ENCODE measurements at places on chromosomes 7 and 10.

DNA sequence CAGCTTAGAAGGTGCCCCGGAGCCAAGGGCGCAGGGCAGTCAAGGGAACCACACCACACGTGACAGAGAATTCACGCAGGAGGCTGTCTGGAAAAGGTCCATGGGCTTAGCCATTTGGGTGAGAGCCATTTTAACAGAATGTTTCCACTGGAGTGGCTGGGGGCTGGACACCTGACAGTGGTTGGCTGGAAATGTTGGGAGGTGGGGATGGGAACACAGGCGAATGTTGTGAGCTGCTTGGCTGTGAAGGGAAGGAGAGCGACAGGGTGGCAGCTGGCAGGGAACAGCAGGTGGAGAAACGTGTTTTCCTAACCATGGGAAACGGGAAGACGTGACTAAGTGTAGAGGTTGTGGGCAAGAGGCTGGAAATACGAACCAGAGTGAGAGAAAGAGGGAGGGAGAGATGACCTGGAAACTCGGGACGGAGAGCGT, 100.5 kb upstream of the ZNF32 start:
- DNase-seq, result no peak

DNA sequence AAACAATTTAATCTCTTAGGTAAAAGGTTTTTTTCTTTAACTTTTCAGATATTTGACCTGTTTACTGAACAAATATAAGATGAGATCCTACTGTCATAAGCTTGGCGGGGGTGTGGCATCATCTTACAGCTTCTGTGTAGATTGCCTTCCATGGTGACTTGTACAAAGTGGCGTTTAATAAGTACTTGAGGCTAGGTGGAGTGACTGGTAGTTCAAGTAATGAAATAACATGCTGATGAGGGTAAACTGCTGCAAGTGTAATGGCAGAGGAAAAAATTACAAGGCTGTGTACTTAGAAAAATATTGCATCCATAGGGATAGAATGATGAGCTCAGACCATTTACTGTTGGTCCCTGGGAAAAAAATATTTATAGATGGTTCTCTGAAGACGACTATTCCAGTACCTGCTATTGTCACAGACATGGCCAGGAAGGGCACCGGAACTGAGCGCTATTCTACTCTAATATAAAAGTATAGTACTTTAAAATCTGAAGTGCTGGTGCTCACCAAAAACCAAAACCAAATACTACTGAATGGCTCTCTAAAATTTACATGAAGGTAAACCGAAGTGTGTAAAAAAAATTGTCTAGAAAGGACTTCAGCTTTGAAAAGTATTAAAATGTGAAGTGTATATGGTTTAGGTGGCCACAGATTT, 42.4 kb downstream of the DNAH11 start:
- no peak for DNase-seq

- peak; percentile 89 for DNase-seq
Measured at GRCh38 chr10:103772096-103772845, 83.1 kb downstream of the SH3PXD2A start.

DNA sequence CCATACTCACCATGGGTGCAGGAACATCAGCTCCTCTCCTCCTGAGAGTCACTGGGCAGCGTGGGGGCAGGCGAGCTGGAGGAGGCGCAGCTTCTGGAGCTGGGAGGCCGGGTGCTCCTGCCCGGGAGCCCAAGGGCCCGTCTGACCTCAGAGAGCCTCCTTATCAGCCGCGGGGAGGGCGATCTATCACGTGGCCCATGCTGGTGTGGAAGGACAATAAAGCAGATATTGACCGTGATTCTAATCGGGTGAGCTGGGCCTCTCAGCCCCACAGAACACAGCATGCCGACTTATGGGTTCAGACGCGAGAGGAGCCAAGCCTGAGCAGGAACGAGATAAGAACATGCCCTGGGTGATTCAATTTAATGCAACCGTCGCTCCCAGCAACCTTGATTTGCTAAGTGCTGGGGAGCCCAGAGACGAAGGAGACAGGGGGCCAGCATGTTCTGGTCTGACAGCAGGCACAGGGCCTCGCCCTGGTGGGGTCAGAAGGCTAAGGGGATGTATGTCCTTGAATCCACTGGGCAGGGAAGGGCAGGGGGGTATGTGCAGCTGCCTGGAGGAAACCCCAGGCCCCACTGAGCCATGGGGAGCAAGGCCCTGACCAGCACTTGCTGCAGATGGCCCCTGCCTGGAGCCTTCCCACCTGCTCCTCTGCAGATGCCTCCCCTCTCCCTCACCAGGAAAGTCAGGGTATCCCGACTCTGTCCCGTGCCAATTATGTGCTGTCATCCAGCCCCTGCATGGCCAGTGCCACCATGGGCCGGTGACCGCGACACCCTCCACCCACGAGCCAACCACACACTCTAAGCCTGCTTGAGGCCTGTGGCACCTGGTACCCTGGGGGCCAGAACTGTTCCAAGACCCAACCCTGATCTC, 95.3 kb upstream of the RET start:
- DNase-seq, result no peak

DNA sequence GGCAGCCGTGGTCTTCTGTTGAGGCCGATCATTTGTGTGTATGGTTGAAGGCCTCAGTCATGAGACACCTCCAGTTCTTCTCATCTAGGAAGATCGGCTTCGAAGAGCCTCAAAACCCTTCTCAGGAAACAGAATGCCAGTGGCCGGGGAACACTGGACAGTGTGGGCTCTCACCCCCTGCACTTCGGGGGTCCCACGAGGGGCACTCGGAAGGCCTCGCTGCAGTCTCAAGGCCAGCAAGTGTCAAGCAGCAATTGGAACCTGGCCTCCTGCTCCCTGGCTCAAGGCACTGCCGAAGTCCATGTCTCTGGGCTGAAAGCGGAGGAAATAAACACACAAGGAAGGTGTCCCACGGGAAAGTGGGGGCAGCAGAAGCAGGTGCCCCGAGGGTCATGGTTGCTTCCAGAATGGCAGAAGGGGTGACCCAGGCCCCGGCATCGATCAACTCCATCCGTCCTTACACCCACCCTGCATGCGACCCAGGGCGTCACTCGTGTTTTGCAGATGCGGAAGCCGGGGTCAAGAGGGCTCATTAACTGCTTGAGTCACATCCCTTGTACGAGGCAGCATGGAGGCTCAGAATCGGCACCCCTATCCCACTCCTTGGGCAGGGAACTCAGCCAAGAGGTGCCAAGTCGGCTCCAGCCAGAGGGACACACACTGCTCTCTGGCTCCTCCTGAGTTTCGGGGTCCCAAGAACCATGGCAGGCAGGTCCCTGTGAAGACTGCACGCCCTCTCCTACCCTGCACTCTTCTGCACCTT, 231.3 kb upstream of the SHH start:
- DNase-seq, result no peak

GRCh38 chr7:631964-632830, 94.3 kb upstream of the DNAAF5 start:
- DNase-seq, result no peak

- DNase-seq, result no peak
Measured at GRCh38 chr7:43363035-43363791, 219.7 kb upstream of the STK17A start.

GRCh38 chr7:87013840-87014190, 45.6 kb downstream of the ELAPOR2 start:
- DNase-seq, result no peak

DNA sequence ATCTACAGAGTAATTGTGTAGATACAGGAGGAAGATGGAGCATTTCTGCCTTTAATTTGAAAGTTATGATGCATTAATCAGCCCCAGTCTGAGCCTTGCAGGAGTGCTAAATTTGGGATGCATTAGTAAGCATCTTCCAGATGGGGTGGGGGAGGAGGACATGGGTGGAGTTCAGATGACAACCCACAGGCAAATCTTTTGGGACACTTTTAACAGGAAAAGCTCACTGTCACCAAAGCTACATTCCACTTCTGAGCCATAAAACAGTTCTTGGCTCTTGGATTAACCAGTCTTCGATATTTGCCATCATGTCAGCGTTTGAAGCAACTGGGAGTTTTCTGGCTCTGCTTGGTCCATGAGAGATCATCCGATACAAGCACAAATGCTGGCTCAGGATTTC, 121.1 kb downstream of the CXCL12 start:
- DNase-seq, result no peak

- no peak for DNase-seq
Measured at GRCh38 chr7:156827587-156828203, 65.3 kb downstream of the LMBR1 start.

- no peak for DNase-seq
Measured at GRCh38 chr10:21689881-21690280, 155.8 kb downstream of the MLLT10 start.

- no peak for DNase-seq
Measured at GRCh38 chr7:78953090-78953489, 500.4 kb downstream of the MAGI2 start.

- no peak for DNase-seq
Measured at GRCh38 chr7:35792472-35792871, 8.4 kb upstream of the SEPTIN7 start.

DNA sequence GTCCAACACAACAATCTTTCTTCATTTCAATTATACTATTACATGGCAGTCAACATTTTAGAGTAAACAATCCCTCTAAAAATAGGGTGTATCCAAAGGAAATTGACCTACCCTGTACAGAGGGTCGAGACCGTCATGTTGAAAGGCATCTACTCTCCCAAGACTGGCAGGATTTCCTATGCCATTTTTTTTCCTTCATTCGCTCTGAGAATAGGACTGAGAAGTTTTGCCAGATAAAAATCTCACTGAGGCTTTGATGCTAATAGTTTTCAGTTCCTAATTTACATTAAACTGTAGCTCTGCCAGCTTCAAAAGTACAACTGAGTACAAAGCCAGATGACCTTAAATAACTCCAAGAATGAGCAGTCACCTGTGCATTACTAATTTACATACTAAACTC, 84.5 kb upstream of the SEMA3C start:
- DNase-seq, result no peak

DNA sequence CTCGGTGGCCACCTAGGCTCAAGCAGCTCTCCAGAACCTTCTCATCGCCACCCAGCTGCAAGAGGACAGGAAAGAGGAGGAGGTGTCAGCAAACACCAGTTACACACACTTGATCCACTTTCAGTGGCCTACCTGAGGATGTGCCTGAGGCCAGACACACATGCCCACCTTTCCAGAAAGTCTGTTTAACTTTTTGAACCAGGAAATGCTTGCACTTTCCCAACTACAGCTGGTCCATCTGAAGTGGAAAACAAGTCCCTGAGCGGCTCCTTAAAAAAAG, 15.7 kb upstream of the CYREN start:
- no peak for DNase-seq

GRCh38 chr7:155211761-155212160, 85.9 kb upstream of the INSIG1 start:
- DNase-seq, result no peak

DNA sequence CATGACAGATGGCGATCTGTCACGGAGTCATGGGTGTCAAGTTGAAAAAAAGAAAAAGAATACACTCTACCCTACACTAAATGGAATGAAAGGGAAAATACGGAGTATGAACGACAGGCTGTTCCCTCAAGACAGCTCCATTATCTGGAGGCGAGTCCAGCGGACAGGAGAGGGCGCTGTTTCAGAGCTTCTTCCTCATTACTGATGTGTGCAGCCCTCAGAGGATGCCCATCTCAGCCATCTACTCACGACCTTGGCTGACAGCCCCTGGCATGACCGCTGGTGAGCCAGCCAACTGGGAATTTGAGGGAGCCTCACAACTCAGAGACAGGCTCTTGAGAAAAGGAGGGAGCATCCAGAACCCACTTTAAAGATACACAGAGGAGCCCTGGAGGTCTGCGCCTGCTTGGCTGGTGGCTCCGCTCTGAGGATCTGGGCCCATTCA, 49.6 kb upstream of the SMNDC1 start:
- DNase-seq, result no peak

GRCh38 chr7:92729172-92729571, 107.2 kb downstream of the CDK6 start:
- no peak for DNase-seq

DNA sequence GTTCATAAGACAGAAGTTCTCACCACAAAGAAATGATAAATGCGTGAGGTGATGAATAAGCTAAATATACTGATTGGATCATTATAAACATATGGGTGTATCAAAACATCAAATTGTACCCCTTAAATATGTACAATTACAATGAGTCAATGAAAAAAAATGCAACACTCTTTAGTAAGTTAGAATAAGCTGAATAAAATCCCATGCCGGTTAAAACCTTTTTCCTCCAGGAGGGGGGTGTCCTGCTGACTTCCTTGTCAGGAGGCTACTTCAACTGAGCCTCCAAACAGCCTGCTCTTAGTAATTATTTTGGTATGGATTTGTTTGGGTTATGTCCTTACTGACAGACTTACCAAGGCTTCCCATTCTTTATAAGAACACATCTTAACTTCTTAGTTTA, 649.1 kb downstream of the INHBA start:
- DNase-seq, result no peak

DNA sequence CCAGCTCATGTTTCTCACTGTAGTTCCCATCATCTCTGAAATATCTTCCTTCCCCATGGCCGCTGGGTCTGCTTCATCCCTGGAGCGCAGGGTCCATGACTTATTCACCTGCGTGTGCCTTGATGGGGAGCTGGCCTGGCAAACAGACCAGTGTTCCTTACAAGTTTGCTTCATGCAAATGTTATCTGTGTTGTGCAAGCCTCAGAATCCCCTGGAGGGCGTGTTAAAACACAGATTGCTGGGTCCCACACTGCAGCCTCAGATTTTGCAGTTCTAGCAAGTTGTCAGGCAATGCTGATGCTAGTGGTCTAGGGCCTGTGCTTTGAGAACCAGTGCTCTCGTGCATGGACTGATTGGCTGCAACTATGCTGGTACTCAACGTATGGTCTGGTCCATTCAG, 7.2 kb upstream of the DMBT1 start:
- no peak for DNase-seq

DNA sequence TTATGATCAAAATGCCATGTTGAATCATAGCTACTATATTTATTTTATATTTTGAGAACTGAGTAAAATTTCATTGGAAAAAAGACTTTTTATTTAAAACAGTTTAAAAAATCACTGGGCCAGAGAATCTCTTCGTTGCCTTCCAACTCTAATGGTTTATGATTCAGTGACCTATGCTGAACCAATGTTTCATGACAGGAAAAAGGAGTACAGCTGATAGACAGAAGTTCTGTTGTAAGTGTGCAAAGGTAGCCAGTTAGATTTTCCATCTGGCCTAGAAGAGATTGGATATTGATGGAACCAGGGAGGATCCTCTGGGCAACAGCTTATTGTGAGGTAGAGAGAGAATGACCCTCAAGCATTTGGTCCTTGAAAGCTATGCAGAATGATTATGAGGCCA, 745.8 kb downstream of the SUGCT start:
- DNase-seq, result no peak

- DNase-seq, result no peak
Measured at GRCh38 chr10:60163786-60164185, 225.9 kb downstream of the ANK3 start.

GRCh38 chr10:31149835-31150512, 118.3 kb upstream of the ZNF438 start:
- no peak for DNase-seq
